ENCODE measurements at places on chromosomes 12 and 14.

GRCh38 chr14:102094101-102094500 is 7.3 kb upstream of the HSP90AA1 start:
- no peak for DNase-seq

DNA sequence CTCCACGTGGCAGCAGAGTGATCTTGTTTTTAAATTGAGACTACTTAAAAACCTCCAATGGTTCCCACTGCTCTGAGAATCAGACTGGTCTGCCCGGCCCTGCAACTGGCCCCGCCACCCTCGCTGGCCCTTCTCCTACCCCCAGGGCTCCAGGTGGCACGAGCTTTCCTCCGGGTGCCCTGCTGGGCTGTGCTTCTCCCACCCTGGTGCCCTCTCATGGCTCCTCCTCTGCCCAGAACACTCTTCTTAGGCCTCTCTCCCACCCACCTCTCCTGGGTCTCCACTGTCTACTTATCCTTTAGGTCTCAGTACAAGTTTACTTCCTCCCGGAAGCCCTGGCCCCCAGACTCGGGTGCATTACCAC is 26.5 kb downstream of the CCDC92 start:
- DNase-seq: no peak

GRCh38 chr12:27814411-27814810 is 34.4 kb upstream of the MANSC4 start:
- DNase-seq: no peak

- no peak for DNase-seq
Observed at GRCh38 chr12:54251667-54252284, 28.1 kb downstream of the CBX5 start.

GRCh38 chr12:39032034-39032433 is 126.6 kb upstream of the CPNE8 start:
- DNase-seq: no peak
